Osteoblast (primary cell): ENCODE measurements at places on chromosomes 2 and 18. TPM values are rescaled to one million over a fixed set of nuclear protein-coding genes. Genes with fewer than 3 reads are reported as not detected.

GRCh38 chr2:105570757-105571156, 171.9 kb upstream of the FHL2 start:
- no peak for DNase-seq
- H3K4me1 ChIP-seq = peaks cover 10% of the 10 kb centered on the region
- H3K4me3 ChIP-seq = no peak overlapping the region
- no peaks in the 10 kb centered on the region for H3K36me3 ChIP-seq
- H3K27ac ChIP-seq = no peak overlapping the region

- H3K36me3 ChIP-seq = peaks cover 32% of the 10 kb centered on the region
- H3K4me1 ChIP-seq = peaks cover 44% of the 10 kb centered on the region
- H3K27me3 ChIP-seq = no peaks in the 10 kb centered on the region
Measured at GRCh38 chr2:46913471-46914381, 1.9 kb downstream of the MCFD2 start.

- no peak overlapping the region for H3K27ac ChIP-seq
- H3K4me3 ChIP-seq = no peak overlapping the region
- H3K27me3 ChIP-seq = peaks cover 15% of the 10 kb centered on the region
Measured at GRCh38 chr2:234592541-234592940, 95.7 kb upstream of the ARL4C start.

- no peak within 1 kb of the TSS for H3K27ac ChIP-seq
- peaks cover 40% of the 10 kb centered on the region for H3K27me3 ChIP-seq
- H3K36me3 ChIP-seq = no peaks in the 10 kb centered on the region
- peak within 1 kb of the TSS; percentile 74 for H3K4me3 ChIP-seq
- no peak for DNase-seq
Measured at GRCh38 chr2:159904127-159904958, 106.3 kb upstream of the CD302 start.

DNA sequence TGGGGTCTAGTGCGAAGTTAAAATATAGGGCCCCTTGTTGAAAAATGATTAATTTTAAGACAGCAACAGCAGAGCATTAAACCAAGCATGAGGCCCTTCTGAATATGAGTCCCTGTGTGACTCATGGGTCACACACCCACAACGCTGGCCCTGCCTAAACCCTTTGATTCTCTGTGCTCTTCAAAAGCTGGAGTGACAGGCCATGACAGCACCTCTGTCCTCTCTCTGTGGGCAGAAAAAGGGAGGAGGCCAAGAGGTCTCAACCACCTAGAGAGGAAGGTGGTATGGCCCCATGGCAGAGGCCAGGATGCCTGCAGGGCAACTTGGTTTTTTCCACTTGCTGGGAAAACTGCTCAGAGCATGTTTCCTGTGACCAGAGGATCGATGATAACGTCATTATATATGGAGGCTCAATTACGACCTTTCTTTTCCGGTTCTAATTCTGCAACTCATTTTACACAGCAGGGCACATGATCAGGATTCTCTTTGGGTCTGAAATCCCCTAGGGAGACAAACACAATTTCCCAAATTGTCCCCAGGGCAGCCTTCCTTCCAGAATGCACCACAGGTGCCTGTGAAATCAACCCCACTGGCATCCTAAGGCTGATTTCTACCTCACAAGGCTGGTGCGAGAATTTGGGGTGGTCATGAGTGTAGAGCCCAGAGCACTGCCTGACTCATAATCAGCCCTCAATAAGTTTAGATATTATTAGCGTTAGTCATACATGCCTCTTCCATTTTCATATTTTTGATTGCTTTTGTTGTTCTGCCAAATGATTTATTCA, 102.0 kb upstream of the PPP1CB start:
- no peaks in the 10 kb centered on the region for H3K36me3 ChIP-seq
- H3K4me3 ChIP-seq = no peak overlapping the region
- no peaks in the 10 kb centered on the region for H3K27me3 ChIP-seq

- peak overlapping the region; percentile 51 for H3K27ac ChIP-seq
- DNase-seq = peak; percentile 87
Measured at GRCh38 chr2:219286436-219287115, 7.4 kb downstream of the DNAJB2 start.

- no peak overlapping the region for H3K27ac ChIP-seq
- peaks cover 5% of the 10 kb centered on the region for H3K4me1 ChIP-seq
- H3K4me3 ChIP-seq = no peak overlapping the region
- DNase-seq = no peak
Measured at GRCh38 chr18:62510789-62511188, 12.0 kb upstream of the ZCCHC2 start.

FEV gene
- not detected in 2 replicates for total RNA-seq

DNA sequence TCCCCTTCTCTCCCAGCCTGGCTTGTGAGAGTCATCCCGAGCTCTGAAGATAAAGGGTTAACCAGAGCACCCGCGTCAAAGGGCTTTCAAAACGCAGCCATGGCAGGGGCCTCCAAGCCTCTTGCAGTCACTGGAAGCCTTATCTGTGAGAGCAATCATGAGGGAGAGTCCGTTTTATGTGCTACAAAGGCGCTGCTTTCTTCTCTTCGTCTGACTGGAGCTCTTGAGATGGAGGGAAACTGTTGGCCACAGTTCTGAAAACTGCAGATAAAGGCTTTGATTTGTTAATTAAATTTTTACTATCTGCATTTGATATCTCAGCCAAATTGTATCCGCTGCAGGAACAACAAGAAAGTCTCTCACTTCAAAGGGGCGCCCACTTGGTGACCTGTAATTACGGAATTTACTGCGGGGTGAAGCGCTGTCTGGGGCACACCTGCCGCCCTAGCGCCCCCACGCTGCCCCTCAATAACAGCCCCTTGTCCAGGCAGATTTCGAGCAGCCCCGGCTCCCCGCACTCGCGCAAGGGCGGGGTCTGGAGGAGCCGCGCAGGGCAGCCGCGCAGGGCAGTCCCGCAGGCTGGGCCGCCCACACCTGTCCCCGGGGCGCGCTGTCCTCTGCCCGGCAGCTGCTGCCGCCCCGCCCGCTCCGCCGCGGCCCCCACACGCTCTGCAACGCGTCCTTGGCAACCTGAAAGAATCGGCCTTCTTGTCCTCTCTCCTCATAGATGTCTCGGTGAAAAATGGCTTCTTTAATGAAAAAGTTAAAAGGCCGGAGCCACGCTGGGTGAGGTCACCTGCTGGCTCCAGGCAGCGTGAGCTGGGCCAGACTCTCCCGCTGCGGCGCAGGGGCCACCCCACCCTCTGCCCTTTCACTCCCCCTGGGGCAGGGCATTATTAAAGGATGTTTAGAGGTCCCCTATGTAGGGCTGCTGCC, 217.9 kb downstream of the VAPA start:
- no peak overlapping the region for H3K27ac ChIP-seq
- peak overlapping the region; percentile 36 for H3K4me3 ChIP-seq
- H3K36me3 ChIP-seq = no peaks in the 10 kb centered on the region
- peak; percentile 80 for DNase-seq
- H3K4me1 ChIP-seq = peaks cover 7% of the 10 kb centered on the region

- peaks cover 16% of the 10 kb centered on the region for H3K4me1 ChIP-seq
- no peak overlapping the region for H3K27ac ChIP-seq
- DNase-seq = no peak
- H3K36me3 ChIP-seq = no peaks in the 10 kb centered on the region
Measured at GRCh38 chr2:238912228-238912915, 64.5 kb downstream of the TWIST2 start.
